ENCODE measurements at places on chromosomes 4 and X.

GRCh38 chr4:173386751-173387150 lies 12.2 kb downstream of the SCRG1 start:
- no peak for DNase-seq

GRCh38 chr4:135949931-135950330 lies 1582.4 kb downstream of the PCDH18 start:
- no peak for DNase-seq

DNA sequence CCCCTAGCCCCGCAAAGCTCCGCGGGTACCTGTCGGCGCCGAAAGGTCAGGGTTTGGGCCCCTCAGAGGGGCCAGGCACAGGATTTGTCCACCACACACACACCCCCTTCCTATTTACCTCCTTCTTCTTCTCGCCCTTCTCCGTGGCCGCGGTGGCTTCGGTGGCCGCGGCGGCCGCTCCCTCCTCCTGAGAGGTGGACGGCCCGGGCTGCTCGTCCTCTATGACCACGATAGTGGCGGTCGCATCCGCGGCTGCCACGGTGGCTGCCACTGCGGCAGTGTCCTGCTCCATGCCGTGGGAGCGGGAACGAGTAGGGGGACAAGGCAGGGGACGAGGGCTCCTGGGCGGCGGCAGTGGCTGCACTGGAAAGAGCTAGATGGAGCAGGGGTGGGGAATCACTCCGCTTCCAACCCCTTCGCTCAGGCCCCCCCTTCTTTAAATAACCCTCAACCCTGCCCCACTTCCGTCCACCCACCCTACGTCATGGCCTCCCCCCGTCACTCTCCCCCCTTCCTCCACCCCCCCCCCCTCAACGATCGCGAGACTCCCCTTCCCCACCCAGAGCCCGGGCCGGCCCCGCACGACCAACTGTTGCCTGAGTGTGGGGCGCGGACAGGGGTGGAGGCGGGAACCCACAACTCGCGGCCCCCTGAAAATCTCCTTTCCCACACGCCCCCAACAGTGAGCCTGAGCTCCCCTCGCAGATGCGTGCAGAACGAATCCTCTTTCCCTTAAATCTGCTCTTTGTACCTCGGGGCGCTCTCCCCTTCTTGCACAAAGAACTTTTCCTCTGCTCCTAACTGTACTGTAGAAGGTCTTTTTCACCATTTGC lies at the start of gene SMARCA1:
SMARCA1 (minus strand) TSS at position 412 of the 833 bp plus-strand sequence; CDS start at position 292, 120 bp downstream.
- DNase-seq, result no peak

GRCh38 chr4:122914938-122915337 lies 7.5 kb downstream of the NUDT6 start:
- DNase-seq, result no peak

DNA sequence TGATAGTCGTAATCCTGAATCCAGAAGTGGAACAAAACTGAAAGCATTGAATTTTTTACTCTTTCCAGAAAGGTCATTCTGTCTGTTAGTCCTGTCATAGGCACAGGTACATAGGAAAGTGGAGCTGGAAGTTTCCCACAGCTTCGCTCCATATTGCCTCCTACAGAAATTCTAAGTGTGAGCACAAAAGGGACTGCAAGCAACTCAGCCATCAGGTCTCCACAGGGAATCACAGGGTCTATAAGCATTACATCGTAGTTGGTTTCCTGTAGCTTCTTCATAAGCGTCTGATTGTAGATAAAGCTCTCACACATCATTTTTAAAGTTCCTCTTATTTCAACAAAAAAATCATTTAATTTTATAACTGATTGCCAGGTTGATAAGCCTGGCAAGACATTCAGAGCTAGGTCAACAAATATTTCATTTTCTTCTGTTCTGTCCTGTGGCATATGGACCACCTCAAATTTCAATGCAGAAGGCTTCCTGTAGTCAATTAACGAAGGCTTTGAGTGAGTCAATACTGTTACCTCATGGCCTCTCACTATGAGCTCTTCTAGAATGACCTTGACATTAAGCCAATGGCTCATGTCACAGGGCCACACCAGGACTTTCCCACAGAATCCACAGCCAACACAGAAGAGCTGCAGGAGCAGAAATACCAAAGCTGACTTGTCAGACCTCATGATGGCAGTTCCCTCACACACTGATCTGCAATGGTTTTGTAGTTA lies at the start of gene UGT2A3:
UGT2A3 (minus strand) TSS at position 727 of the 728 bp plus-strand sequence; CDS start at position 683, 44 bp downstream.
- DNase-seq, result no peak

DNA sequence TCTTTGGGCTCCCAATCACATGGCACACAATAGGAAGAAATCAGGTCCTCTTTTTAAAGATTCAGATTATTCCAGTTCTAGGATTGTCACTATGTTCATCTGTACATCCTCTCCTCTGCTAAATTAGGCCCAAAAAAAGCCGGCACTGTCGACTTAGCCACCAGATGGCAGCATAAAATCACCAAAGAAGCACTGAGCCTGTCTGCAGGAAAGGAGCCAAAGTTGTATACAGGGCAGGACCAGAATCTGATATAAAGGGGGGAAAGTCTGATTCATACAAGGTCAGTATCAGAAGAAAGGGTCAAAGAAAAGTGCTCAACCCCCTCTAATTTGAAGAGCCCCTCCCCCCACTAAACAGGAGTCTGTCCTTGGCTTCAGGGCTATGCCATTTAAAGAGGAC lies 292.5 kb downstream of the CHIC1 start:
- peak; percentile 31 for DNase-seq

DNA sequence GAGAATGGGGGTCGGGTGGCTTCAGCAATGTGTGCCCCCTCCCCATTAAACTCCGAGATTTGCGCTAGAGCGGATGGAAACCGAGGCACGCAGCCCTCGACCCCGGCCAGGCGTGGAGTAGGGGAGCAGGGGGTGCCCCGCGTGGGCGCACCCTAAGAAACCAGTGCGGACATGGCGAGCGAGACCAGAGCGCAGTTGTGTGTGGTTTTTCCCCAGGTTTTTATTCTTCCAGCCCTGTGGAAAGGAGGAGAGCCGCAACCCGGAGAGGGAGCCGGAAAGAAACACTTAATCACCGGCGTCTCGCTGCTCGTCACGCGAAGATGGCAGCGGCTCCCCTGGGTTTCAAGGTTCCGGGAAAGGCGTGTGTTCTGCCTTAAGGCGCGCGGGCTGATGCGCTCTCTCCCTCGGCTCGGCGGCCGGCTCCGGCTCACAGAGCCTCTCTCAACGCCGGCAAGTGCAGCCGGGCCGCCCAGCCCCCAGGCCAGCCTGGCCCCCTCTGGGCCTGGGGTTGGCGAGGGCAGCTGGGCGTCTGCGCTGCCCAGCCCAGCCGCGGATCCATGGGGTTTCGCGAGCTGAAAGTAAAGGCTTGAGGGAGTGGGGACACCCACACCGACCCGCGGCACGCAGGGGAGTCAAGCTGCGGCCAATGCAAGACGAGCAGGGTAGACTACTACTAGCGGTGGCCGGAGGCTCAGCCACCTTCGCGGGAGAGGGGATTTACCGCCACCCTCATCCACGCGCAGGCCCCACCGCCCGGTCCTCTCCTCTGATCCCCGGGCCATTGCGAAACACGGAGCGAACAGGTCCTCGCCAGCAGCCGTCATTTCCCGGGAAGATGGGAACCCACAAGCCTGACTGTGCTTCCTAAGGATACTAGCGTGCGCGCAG lies 74.0 kb upstream of the BCOR start:
- DNase-seq, result no peak

All from stimulated activated CD8-positive, alpha-beta memory T cell treated with anti-CD3 and anti-CD28 coated beads, Interleukin-4, amount 100 ng/mL, for 1 hour (primary cell).